ENCODE measurements at places on chromosomes 4 and X. TPM values are rescaled to one million over a fixed set of nuclear protein-coding genes. Genes with fewer than 3 reads are reported as not detected.

- no peaks in the 10 kb centered on the region for H3K27me3 ChIP-seq
- H3K27ac ChIP-seq: no peak overlapping the region
- H3K36me3 ChIP-seq: no peaks in the 10 kb centered on the region
- H3K4me1 ChIP-seq: no peaks in the 10 kb centered on the region
- H3K4me3 ChIP-seq: no peak overlapping the region
Measured at GRCh38 chr4:136562834-136563233, 969.5 kb downstream of the PCDH18 start.

- no peaks in the 10 kb centered on the region for H3K36me3 ChIP-seq
- H3K4me1 ChIP-seq: no peaks in the 10 kb centered on the region
- no peak overlapping the region for H3K4me3 ChIP-seq
- no peaks in the 10 kb centered on the region for H3K27me3 ChIP-seq
- no peak overlapping the region for H3K27ac ChIP-seq
- no peak for DNase-seq
Measured at GRCh38 chr4:72112514-72113156, 80.8 kb downstream of the NPFFR2 start.

- H3K36me3 ChIP-seq: no peaks in the 10 kb centered on the region
- H3K27me3 ChIP-seq: no peaks in the 10 kb centered on the region
- H3K27ac ChIP-seq: no peak overlapping the region
Measured at GRCh38 chr4:115275615-115276014, 162.2 kb upstream of the NDST4 start.

DNA sequence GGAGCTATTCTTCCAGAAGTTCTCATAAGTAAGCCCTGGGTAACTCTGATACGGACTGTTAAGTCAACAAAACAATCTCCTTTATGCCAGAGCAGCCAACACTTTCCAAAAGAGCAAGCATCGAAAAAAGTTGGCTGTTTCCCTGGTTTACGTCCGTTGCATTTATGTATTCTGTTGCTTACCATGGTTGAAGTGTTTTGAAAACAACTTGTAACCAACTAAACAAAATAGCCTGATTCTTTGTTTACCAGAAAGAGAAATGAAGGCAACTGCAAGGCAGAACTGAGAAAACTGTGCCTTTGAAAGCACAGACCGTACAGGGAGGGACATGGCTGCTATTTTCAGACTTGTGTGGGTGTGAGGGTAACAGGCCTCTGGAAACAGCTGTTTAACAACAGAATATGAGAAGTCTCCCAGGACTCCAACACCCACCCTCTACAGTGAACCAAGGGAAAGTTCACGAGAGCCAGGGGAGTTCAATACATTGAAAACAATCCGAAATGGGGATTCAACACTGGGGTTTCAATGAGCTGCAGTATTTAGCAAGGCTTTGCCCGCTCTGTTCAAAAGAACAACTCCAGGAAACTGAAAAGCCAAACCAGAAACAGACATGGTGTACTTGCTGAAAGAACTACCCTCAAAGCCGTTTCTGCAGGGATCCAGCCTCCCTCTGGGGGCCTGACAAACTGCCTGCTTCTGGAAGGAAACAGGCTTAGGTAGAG lies 95.8 kb upstream of the EGFL6 start:
- no peaks in the 10 kb centered on the region for H3K36me3 ChIP-seq
- no peak overlapping the region for H3K4me3 ChIP-seq
- no peak for DNase-seq
- no peaks in the 10 kb centered on the region for H3K27me3 ChIP-seq
- H3K4me1 ChIP-seq: no peaks in the 10 kb centered on the region
- H3K27ac ChIP-seq: peak overlapping the region; percentile 70

DNA sequence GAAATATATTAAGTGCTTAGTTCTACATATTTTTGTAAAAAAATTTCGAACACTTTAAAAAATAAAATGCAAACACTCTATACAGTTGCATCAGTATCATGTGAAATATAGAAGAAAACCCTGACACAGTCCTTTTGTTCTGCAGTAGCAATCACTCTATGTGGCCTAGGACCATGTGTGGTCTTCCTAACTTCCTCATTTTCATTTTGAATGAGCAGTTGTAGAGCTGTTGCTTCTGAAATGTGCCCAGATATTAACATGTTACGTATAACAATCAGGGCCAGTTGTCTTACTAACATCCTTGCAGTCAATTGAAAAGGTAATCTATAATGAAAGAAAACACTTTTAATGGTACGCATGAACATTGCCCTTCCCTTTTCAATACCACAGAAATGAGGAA lies 107.9 kb downstream of the ZNF827 start:
- H3K27me3 ChIP-seq: no peaks in the 10 kb centered on the region
- H3K36me3 ChIP-seq: no peaks in the 10 kb centered on the region
- no peak overlapping the region for H3K27ac ChIP-seq
- no peak overlapping the region for H3K4me3 ChIP-seq

Gene QDPR
- 22.7 TPM for total RNA-seq
